ENCODE measurements at places on chromosomes 2 and 18.

DNA sequence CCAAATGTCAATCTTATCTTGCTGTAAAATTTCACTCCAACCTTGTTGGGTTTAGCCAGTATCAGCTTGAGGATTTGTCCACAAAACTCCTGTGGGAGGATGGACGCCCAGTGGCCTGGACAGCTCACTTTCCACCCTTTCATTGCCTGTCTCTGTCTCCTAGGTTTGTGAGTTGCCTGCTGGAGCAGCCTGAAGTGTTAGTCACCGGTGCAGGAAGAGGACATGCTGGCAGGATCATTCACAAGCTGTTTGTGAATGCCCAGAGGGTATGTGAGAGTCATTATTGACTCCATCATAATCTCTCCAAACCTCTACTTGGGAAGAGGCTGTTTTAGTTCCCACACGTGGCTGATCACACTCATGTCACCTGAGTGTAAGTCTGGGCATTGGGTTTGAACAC, 112.3 kb downstream of the RAB3GAP1 start:
- DNase-seq = no peak

DNA sequence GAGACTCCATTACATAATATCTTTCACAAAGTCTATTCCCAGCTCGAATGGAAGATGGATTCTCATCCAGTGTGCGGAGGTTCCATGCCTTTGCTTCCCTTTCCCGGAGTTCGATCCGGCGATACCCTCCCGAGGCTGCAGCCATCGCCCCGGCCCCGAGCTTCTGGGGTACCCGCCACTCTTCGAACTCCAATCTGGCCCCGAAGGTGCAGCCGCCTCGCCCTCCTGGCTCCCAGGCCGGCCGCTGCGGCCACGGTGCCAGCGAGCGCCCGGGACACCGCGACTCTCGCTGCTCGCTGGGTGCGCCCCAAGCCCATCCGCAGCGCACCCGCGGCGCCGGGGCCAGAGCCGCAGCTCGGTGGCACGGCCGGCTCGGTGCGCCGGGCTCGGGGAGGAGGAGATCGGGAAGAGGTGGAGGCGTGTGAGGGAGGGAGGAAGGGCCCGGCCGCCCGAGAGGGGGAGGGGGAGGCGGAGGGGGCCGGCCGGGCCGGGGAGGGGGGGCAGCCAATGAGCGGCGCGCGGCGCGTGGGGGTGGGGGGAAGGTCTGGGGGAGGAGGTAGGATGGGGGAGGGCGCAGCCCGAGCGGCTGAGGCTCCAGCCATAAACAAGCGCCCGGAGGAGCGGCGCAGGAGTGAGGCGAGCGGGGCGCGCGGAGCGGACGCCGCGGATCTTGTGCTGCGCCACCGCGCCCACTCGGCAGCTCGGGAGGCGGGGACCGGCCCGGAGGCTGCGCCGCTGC, at the start of gene CRIM1:
Gene CRIM1 (plus strand): TSS at position 628 of the 739 bp plus-strand sequence. CDS start 515 bp downstream, outside the sequence.
- no peak for DNase-seq

GRCh38 chr2:156190517-156190916, 142.0 kb downstream of the NR4A2 start:
- no peak for DNase-seq

DNA sequence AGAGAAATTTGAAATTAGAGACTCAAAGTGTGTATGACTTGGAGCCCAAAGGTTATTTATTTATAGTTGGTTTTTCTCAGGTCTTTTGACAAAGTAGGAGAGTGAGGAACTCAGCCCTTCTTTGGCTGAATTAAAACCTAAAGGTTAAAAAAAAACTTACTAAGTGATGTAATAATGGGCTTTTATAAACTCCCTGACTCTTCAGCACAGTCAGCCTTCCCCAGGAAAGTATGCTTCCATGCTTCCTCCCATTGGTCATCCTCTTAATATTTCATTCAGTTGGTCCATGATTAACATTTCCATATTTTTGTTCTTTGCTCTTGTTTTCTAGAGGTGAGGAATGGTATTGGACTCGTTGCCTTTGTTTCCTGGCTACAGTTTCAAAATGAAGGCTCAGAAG, 7.2 kb downstream of the ARPC2 start:
- DNase-seq = no peak

DNA sequence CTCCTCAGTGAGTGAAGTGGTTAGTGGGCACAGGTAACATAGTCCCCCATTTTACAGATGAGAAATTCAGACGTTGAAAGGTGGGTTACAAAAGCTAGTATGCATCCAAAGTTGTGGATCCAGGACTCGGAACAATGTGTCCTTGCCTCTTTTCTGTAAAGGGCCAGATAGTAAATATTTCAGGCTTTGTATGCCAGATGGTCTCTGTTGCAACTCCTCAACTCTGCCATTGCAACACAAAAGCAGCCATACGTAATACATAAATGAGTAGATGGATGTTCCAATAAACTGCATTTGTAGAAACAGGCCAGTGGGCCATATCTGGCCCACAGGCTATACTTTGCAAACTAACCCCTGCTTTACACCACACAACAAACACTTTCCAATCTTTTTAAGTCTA, 166.6 kb upstream of the PKDCC start:
- DNase-seq = peak; percentile 32

DNA sequence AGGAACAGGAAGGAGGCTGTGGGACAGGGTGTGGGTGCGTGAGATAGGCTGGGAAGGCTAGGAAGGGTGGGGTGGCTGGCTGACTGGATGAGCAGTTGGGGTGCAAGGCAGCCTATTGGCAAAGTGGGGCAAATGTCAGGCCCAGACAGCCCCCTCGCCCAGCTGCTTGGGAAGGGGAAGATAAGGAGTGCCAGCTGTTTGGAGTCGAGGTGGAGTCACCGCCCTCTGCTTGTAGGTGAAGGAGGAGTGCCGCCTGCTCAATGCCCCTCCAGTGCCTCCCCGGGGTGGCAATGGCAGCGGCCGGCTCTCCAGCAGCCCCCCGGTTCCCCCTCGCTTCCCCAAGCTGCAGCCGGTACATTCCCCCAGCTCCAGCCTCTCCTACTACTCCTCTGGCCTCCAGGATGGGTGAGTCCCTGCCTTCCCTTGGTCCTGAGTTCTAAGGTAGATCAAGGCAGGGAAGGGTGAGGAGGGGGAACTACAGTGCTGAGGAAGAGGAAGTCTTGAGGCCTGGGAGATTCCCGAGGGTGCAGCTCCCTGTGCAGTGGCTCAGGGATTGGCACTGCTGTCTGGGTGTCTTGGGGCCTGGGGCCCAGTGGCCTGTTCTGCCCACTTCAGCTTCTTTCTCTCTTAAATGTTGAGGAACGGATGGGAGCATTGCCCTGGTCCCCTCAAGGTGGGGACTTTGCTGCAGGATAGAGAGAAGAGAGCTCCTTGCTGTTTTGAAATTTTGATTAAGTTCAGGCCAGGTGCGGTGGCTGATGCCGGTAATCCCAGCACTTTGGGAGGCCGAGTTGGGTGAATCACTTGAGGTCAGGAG, 13.3 kb downstream of the GAREM2 start:
- DNase-seq = no peak

- peak; percentile 17 for DNase-seq
Measured at GRCh38 chr2:8252997-8253694, 428.7 kb upstream of the ID2 start.

DNA sequence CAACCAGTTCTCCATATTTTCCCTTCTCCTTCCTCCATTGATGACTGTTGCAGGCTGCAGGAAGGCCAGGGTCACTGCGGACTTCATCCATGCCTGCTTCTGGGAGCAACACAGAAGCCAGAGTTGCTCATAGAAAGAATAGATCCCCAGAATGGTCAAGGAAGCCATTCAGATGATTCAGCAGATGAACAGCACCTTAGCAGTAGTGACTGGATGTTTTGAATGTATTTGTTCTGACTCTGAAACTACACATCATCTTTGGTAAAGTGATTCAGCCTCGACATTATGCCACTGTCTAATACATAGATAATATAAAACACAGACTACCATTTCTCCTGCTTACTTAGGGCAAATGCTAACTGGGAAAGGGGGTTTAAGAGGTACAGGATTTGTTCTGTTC, 411.6 kb downstream of the RND3 start:
- no peak for DNase-seq

GRCh38 chr2:182971820-182972547, 66.3 kb downstream of the NCKAP1 start:
- DNase-seq = no peak

DNA sequence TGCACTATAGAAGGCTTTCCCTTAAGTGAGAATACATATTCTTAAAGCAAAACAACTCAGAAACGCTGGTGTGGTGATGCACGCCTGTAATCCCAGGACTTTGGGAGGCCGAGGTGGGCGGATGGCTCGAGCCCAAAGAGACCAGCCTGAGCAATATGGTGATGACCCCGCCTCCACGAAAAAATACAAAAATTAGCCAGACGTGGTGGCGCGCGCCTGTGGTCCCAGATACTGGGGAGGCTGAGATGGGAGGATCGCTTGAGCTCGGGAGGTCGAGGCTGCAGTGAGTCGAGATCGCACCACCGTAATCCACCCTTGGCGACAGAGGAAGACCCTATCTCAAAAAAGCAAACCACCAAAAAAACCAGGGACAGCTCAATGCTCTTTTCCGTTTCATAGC, 750 bp upstream of the CCDC150 start:
- DNase-seq = no peak

- DNase-seq = no peak
Measured at GRCh38 chr2:127437781-127438726, 19.8 kb downstream of the PROC start.

DNA sequence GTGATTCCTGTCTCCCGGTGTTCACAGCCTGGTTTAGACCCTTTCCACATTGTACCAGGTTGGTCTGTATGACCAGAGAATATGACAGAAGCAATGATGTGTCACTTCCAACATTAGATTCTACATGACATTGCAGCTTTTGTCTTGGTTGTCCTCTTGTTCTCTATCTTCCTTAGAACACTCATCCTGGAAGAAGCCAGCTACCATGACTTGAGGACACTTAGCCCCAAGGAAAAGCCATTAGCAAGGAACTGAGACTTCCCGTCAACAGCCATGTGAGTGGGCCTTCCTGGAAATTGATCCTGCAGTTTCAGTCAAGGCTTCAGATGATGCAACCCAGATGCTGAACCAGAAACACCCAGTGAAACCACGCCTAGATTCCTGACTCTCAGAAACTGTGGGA, 143.3 kb downstream of the MREG start:
- no peak for DNase-seq

DNA sequence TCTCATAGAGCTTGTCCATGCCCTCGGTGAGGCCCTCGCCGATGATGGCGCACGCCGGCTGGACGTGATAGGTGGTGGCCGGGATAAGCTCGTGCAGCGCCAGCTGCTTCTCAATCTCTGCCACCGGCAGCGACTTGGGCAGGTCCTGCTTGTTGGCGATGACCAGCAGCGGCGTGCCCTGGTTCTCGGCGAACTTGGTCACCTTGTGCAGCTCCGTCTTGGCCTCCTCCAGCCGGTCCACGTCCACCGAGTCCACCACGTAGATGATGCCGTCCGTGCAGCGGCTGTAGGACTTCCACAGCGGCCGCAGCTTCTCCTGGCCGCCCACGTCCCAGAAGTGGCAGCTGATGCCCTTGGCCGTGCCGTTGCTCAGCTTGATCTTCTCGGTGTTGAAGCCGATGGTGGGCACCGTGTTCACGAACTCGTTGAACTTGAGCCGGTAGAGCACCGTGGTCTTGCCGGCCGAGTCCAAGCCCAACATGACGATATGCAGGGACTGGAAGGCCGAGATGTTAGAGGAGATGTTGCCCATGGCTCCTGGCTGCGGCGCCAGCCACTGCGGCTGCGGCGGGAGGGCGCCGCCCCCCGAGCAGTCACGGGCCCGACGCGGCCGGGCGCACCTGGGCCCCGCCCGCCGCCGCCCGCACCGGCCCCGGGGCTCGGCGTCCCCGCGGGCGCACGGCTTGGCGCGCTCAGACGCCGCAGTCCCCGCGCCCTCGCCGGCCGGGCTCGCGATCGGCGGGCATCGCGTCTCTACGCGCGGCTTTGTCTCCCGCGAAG, 636 bp downstream of the ARL4C start:
- DNase-seq = peak; percentile 29

GRCh38 chr18:21146016-21146415, 34.4 kb upstream of the ROCK1 start:
- no peak for DNase-seq

GRCh38 chr2:239196474-239197021, 204.3 kb downstream of the HDAC4 start:
- no peak for DNase-seq

DNA sequence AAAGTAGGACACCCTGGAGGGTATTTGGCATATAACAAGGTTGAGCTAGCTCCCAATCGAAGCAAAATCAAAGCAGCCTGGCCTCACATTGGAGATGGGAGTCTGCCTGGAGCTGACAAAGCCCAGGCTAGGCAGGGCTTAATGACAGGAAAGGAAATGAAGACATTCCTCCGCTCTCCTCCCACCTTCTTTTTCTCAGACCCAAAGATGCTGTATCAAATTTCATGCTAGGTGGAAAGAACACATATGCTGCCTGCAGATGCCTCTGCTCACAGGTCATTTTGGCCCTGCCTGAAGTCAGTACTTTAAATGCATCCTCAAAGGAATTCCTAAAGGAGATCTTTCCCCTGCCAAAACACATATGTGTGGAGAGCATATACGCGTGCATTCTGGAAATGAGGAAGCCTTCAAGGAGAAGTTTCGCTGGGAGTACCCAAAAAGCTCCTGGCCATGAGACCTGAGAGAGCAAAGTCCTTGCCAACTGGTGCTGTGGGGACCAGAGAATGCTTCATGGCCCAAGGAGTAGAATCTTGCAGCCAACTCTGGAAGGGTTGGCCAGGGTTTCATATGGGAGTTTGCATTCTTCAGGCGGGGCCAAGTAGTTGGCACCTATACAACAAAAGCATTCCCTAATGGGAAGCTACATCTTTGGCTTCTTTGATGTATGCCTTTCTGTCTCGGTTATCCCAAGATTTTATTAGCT, 88.0 kb downstream of the AQP4 start:
- no peak for DNase-seq

DNA sequence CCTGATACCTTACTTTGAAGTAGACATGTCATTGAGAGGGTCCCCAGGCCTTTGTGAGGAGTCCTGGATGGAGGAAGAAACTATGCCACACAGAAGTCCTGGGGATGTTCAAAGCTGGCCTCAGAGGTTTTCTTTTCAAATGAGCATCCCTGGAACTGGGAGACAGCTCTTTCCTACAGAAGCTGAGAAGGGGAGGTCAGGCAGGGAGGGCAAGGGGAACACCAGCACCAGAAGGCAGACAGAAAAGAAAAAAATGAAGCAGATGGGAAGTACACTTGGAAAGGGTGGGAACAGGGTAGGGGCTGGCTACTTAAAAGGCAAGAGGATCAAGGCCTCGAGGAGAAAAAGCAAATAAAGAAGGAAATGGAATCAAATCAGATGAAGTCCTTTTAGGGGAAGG, 120.0 kb downstream of the FMNL2 start:
- no peak for DNase-seq

DNA sequence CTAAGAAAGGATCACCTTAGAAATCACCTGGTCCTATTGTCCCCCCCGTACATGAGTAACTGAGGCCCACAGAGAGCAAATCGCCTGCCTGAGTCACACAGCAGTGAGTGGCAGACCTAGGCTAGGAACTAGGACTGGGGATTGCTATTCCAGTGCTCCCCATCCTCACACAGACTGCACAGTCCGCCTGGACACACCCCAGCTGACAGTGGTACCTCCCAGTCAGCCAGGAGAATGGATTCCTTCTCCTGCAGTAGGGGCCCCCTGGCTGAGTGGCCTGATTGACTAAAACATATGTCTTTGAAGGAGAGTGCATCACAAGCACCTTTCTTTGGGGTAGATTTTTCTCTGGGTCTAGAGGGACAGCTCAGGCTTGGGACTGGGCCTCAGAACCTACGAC, 32.4 kb upstream of the SLC35F6 start:
- DNase-seq = no peak

All from NCI-H1694 treated with DMSO at 0.1 percent for 48 hours (cell line).